ENCODE measurements at places on chromosomes 11 and 22.

- DNase-seq, result no peak
Measured at GRCh38 chr11:12914400-12914912, 94.7 kb upstream of the RASSF10 start.

- no peak for DNase-seq
Measured at GRCh38 chr22:47928631-47929030, 1166.2 kb downstream of the TBC1D22A start.

DNA sequence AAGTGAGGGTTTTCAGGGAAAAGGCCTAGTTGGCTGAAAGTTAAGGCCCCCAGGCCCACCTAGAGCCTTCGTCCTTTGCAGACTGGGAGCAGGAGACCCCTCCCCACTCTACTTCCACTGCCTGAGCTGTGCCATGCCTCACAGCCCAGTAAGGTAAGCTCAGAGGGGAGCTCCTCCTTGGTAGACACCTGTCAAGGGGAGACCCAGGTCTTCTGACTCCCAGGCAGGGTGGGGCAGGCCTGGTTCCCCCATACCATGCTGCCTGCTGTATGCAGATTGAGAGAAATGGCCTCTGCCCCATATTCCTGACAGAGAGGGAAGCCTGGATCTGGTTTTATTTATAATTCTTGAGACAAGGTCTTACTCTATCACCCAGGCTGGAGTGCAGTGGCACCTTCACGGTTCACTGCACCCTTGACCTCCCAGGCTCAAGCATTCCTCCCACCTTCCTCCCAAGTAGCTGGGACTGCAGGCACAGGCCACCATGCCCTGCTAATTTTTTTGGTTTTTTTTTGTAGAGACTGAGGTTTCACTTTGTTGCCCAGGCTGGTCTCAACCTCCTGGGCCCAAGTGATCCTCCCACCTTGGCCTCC is 697 bp downstream of the RAB36 start:
- DNase-seq, result no peak

GRCh38 chr22:22157348-22157725 is 87.2 kb upstream of the VPREB1 start:
- no peak for DNase-seq

Measured in CD4-positive, alpha-beta T cell treated with Interleukin-15 for 1 hour (primary cell).